ENCODE measurements at places on chromosomes 3 and 15.

DNA sequence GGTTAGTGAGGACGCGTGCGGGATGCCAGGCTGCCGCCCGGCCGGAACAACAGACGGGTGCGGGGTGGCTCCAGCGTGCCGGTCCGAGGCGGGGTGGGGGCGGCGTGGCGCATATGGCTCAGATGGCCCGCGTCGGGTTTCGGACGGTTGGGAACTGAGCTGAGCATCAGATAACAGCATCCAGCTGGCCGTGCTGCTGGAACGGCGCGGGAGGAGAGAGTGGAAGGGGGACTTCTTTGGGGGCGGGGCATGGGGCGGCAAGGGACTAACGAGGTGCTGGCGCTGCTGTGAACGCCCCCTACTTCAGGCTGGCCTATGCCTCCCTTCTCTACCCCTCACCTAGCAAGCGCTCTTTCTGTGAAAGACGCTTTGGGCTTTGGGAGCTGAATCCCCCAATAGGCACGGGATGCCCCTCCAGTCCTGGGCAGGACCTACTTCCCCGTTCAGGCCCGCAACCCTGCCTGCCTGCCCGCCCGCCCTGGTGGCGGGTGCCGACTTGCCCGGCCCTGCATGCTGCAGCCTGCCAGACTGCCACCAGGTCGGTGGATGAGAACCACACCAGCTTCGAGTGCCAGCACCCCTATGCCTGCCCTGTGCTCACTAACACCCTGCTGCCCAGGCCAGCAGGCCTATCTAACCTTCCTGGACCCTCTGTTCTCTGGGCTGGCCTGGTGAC, 542 bp downstream of the INKA1 start:
- DNase-seq: no peak

- DNase-seq: no peak
Measured at GRCh38 chr15:99731336-99732123, 1.7 kb downstream of the LYSMD4 start.

- no peak for DNase-seq
Measured at GRCh38 chr15:67859331-67859946, 19.6 kb upstream of the RNU6-1 start.

- no peak for DNase-seq
Measured at GRCh38 chr15:100769043-100769974, 110.3 kb upstream of the ALDH1A3 start.

DNA sequence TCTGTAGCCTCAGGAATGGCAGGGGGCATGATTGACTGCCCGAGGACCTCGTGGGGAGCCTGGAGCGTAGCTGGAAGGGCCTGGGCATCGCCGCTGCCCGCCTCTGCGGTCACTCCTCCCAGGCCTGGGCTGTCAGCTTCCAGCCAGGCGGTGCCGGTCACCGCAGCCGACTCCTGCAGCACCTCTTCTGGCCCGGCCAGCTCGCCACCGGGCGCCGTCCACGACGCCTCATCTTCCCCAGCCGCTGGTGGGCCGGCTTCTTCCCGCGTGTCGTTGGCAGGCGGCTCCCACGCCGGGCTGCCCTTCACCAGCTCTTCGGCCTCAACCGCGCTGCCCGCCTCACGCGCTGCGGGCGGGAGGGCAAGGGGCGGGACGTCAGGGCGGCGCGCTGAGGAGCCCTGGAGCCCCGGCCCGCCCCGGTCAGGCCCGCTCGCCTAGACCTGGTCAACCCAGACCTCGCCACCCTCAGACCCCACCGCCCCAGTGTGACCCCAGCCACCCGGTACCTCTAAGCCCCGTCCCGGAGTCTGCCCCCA, 1.0 kb downstream of the CSPG5 start:
- DNase-seq: no peak

- peak; percentile 54 for DNase-seq
Measured at GRCh38 chr3:14947100-14947885, at the start of gene NR2C2. TSS of gene NR2C2 (plus strand) at chr3:14947583. CDS start at chr3:15003915, 56,332 bp downstream.

DNA sequence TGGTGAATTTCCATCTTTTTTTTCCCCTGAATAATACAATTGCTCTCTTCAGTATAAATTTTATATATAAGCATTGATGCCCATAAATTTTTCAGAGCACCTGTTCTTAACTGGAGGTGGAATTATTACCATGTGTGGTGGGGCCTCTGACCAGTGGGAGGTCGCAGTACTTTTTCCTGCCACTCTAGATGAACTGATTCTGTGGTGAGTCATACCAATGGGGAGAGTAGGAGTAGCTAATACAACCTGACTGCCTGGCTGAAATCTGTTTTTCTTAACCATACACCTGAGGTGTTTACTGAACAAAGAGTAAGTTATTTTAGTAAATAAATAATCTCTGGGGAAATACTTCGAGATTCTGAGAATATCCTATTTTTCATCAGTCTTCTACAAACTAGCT, 67.2 kb downstream of the UNC13C start:
- DNase-seq: no peak

DNA sequence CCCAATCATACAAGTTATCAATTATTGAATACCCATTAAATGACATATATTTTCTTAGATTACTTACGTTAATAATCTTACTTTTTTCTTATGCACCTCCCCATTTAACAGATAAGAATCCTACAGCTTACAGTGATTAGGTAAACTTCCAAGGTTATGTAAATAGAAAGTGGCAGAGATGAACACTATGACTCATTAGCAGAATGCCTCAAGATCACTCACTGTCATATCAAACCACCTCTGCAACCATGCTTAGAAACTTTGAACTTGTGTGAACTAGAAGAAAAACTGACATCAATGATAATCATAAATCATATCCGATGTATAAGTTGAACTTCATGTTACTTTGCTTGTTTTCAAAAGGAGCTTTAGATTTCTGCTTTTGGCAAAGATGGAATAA, 911.6 kb upstream of the ARPP21 start:
- DNase-seq: no peak

- DNase-seq: no peak
Measured at GRCh38 chr3:154428286-154429206, 1.4 kb downstream of the GPR149 start.

GRCh38 chr3:147619921-147620560, 210.9 kb downstream of the ZIC1 start:
- no peak for DNase-seq

GRCh38 chr15:51917493-51917892, 54.1 kb downstream of the LEO1 start:
- DNase-seq: no peak

- no peak for DNase-seq
Measured at GRCh38 chr3:194548346-194549321, 61.8 kb upstream of the ATP13A3 start.

- no peak for DNase-seq
Measured at GRCh38 chr3:11969986-11970385, 34.2 kb upstream of the SYN2 start.

DNA sequence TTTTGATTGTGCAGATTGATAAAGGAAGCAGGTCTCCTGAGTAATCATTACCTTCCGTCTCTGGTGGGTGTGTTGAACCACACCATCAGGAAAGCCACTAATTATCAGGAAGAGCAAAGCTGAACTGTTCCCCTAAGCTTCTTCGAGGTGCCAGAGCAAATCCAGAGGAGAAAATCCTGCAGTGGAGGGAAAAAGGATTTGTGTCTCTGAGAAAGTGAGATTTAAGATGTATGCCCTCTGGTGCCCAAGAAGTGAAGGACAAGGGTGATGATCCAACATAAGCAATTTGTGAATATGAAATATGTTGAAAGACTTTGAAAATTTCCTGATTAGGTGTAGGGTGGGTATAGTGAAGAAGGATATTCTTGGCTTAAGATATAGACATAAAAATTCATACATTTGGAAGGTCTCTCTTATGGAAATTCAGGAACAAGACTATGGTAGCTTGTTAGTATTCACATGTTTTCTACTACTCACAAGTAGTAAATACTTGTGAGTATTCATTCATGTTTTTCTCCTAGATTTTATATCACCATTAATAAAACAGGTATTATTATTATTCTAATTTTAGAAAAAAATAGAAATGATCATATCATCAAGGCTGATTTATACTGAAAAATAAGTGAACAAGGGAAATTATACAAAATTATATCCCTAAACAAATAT, 34.8 kb downstream of the COMMD2 start:
- no peak for DNase-seq

DNA sequence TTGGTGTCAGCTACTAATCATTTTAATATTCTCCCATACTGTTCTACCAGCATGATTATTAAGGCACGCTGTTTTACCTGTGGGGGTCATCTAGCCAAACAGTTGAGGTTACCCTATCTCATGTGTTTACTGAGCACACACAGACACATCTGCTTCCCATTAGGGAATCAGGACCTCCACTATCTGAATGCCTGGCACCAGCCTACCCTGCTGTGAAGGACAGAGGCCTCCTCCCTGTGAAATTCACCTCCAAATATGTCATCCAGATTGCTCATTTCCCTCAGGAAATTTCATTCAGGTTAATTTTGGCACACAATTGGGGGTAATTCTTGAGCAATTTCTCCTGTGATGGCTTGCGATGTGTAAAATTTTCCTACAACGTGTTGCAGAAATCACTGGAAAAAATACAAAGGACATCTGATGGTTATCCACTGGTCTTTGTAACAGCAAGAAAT, 155.6 kb upstream of the NR2E3 start:
- no peak for DNase-seq

GRCh38 chr3:194322678-194323211, 28.4 kb downstream of the CPN2 start:
- no peak for DNase-seq

- DNase-seq: no peak
Measured at GRCh38 chr3:126008219-126008618, 39.2 kb downstream of the ROPN1B start.

DNA sequence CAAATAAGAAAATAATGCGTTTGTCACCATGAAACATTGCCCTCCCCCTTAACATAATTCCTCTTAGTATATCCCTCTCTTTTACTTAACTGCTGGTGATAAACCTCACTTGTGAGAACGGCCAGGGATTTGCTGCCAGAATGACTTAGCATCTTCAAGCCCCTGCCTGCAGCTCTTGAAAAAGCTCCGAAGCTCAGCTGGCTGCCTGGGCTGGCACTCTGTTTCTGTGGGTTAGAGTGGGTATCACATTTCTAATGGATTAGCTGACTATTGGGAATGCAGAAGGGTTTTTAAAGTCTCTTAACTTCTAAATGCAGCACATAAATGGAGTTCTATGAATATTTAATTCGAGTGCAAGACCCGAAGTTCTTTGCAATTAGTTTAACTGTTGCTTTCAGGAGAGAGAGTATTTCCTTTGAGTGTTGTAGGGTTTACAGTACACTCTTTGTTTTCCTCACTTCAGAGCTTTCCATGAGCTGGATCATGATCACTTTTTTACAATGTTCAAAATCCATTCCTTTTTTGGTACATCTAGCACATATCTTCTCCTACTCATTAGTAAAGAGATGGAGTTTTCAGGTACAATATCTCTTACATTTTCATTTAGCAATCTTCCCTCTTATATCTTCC, 124.7 kb upstream of the RBMS3 start:
- DNase-seq: no peak

DNA sequence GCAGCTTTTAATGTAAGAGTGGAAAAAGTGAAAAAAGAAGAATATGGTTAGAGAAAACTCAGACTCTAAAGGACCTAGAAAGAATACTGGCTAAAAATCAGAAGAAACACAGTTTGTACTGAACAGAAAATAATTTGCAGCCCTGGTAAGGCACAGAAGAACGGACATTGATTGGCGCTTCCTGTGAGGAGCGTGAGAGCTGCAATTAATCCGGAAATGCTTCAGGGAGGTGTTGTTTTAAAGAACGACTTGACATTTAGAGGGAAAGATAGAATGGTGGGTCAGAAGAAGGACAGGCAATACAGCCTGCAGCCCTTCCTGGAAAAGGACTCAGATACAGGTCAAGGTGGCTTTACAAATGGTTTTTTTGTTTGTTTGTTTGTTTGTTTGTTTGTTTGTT, 151.3 kb upstream of the TSC22D2 start:
- no peak for DNase-seq

DNA sequence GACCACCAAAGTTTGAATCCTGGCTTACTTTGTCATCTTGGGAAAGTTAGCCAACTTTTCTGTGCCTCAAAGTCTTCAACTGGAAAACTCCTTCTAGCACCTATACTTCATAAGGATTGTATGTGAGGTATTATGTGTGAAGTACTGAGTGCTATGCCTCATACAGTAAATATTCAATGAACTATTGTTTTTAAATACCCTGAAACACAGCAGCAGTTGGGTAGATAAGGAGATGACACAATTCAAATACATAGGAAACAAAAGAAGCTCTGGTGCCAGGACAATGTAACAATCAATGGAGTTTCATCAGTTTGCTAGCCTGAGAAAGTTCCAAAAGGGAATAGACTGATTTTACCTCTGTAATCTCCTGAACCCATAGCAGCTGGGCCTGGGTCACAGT, 43.3 kb downstream of the TUBGCP4 start:
- DNase-seq: no peak

DNA sequence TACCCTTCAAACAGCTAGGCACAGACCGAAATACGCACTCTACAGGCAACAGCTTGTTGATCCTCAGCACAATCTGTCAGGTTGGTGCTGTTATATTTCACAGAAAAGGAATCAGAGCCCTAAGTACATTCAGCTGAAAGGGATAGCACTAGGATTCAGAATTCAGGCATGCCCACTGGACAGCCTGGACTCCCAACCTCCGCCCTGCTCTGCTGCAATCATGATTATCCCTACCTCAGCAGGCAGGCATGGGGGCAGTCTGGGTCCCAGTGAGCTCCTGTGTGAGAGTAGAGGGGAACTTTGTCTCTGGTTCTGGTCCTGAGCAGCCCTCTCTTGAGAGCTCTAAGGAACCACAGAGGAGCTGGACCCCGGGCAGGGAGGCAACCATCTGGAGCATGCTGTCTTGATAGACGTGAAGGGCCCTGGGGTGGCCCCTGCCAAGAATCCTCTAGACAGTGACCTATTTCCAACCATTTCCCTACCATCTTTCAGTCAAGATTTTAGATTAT, 23.4 kb upstream of the NOX5 start:
- no peak for DNase-seq

DNA sequence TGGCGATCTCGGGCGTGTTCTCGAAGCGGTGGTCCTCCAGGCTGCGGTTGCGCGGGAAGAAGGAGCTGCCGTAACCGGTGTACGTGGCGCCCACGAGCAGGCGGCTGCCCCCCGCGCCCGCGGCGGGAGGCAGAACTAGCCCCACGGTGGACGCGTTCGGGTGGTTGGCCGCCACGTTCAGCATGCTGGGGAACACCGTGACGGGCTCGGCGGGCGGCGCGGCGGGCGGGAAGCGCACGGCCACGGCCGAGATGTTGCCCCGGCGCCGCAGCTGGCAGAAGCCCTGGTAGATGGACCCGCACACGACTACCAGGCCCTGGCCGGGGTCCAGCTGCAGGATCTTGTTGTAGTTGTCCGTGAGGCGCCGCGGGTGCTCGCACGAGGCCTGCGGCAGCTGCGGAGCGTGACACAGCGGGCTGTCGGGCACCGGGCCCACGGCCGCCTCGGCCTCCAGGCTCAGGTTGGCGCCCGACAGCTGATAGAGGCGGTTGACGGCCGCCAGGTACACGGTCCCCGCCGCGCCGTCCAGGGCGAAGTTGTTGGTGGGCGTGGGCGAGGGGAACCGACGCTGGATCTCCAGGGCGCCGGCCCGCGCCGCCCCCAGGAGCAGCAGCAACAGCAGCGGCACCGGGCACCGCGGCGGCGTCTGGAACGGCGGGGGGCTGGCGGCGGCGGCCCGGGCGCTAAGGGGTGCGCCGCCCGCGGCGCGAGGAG, 397 bp downstream of the PLXND1 start:
- DNase-seq: no peak
